Activated CD4-positive, alpha-beta T cell treated with anti-CD3 and anti-CD28 coated beads, Interleukin-2, amount 50 U/mL, for 1 hour (primary cell): ENCODE measurements at places on chromosomes 5 and 9.

GRCh38 chr9:116471093-116471906 is 215.8 kb upstream of the TRIM32 start:
- DNase-seq: no peak

DNA sequence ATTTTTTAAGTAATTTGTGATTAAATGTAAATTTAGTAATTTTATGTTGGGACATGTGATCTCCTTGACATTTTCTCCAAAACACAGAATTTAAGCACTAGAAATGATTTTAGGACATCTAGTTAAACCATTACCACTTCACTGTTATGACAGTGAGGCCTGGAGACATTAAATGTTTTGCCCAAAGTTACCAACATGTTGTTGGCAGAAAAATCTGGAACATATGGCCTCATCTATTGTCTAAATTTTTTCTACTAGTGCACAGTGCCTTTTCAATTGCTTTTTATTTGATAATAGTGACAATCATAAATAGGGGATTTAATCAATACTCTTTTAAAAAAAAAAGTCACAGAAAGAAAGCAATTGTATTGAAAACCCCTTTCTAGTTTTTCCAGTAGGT is 45.6 kb downstream of the PIK3R1 start:
- no peak for DNase-seq

DNA sequence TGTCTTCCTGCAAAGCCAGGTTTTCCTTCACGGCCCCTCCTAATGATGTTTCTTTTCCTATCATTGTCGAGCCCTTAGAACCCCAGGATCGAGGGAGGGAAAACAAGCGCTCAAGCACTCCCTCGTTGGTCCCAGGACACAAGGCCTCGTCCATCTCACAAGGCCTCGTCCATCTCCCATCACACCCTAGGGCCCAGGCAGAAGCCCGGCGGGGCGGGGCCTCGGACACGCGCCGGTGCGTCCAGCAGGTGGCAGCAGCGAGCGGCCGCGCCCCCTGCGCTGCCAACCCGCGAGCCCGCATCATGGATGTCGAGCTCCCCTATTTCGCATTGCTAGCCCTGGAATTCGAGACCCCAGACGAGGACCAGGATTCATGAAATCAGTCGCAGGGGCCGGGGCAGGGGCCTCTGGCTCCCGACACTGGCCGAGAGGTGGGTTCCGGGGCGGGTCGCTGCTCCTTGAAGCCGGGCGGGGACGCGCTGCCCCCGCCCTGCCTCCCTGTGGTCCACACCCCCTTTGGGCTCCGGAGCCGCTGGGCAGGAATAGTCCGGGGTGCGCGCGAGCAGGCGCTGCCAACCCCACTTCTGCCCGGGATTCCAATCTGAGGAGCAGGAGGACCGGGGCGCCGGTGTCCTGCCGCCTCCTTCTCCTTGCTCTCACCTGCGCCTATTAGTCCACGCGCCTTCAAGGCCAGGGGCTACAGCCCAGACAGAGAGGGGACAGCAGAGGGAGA is at the start of gene ABLIM3:
TSS of gene ABLIM3 (plus strand) at position 270 of the 733 bp plus-strand sequence. CDS start 603 bp downstream, outside the sequence.
- DNase-seq: peak; percentile 72

DNA sequence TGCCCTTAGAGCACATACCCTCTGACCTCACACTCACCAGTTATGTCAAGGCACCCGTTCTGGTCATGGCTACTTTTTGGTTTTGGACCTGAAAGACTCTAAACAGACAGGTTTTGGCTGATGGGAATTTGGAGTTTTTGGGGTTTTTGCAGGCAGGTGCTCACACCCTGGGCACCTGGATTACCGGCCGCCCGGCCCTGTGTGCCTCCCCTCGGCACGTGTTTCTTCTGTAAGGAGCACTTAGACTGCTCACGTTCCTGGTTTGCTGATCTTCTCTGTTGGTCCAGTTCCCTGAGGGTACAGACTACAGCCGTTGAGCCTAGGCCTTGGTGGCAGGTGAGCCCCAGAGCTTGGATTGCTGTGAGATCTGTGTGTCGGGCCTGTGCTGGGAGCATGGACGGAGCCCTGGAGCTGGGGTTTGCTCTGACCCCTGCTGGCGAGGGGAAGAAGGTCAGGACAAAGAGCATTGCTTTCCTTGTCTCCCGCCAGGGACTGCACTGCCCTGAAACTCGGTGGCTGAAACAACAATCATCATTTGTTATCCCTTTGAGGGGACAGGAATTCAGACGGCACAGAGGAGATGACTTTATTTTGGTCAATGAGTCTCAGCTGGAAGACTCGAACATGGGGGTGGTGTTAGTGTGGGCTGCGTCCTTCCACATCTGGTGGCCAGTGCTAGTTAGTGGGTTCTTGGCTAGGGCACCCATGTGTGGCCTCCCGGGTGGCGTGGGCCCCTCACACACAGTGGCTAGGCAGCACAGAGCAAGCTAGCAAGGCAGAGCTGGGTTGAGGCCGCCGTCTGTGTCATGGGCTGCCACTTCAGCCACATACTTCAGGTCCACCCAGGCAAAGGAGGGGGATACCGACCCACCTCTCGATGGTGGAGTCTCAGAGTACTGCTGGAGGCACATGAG is 76.4 kb downstream of the EHMT1 start:
- DNase-seq: peak; percentile 16

GRCh38 chr9:109198736-109199382 is 31.8 kb upstream of the FRRS1L start:
- no peak for DNase-seq

- no peak for DNase-seq
Measured at GRCh38 chr9:88773627-88774244, 217.5 kb upstream of the S1PR3 start.

- DNase-seq: peak; percentile 41
Measured at GRCh38 chr5:87411973-87412629, 629 bp downstream of the CCNH start.

GRCh38 chr9:626596-626995 is 214.9 kb upstream of the DMRT1 start:
- no peak for DNase-seq
